ENCODE measurements at places on chromosomes 2 and 18. TPM values are rescaled to one million over a fixed set of nuclear protein-coding genes. Genes with fewer than 3 reads are reported as not detected.

The AKAIN1 gene
- not detected for total RNA-seq

The SERPINB11 gene
- total RNA-seq, result not detected

The MAL gene
- total RNA-seq, result 22.3 TPM

The GNAL gene
- total RNA-seq, result 0.05 TPM

DNA sequence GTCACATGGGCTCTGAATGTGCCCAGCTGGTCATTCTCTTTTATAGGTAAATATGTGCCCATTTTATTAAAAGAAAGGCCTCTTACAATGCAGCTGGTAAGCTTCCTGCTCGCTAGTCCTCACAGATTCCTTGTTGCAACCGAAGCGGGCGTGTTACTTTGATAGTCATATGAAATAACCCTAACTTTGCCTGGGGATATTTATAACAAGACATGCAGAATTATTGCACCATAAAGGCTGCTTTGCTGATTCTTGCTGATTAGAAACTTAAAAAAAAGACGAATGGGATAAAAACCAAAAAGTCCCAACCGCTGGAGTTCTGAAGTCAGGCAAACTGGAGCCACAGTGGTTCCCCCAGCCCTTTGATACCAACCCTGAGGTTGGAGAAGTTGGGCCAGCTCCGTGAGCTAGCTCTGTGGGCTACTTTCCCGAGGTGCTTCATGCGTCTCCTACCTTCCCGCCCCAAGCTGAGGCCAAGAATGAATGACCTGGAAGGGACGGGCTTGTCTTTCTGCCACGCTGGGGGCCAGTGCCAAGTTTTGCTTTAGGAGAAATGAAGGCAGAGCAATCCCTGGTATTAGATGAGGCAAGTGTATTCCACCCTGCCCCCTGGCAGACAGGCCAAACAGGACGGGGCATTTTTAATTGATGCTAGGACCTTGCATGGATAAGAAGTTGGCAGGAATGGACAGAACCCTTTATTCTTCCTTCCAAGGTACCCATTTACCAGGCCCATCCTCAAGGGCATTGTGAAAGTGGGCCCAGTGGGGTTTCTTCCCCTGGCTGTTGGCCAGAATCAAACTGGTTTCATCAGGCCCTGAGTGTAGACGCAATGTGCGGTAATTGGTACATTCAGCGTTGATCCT is 140.4 kb downstream of the KCTD1 start:
- no peak overlapping the region for H3K27ac ChIP-seq
- H3K4me3 ChIP-seq, result no peak overlapping the region
- no peaks in the 10 kb centered on the region for H3K27me3 ChIP-seq
- no peaks in the 10 kb centered on the region for H3K36me3 ChIP-seq
- no peak for DNase-seq
- no peaks in the 10 kb centered on the region for H3K4me1 ChIP-seq

GRCh38 chr18:12879840-12880540 is 4.0 kb downstream of the PTPN2 start:
- peak overlapping the region; percentile 55 for H3K27ac ChIP-seq
- H3K4me1 ChIP-seq, result peaks cover 57% of the 10 kb centered on the region
- no peak for DNase-seq
- H3K27me3 ChIP-seq, result no peaks in the 10 kb centered on the region
- H3K4me3 ChIP-seq, result peak overlapping the region; percentile 54

DNA sequence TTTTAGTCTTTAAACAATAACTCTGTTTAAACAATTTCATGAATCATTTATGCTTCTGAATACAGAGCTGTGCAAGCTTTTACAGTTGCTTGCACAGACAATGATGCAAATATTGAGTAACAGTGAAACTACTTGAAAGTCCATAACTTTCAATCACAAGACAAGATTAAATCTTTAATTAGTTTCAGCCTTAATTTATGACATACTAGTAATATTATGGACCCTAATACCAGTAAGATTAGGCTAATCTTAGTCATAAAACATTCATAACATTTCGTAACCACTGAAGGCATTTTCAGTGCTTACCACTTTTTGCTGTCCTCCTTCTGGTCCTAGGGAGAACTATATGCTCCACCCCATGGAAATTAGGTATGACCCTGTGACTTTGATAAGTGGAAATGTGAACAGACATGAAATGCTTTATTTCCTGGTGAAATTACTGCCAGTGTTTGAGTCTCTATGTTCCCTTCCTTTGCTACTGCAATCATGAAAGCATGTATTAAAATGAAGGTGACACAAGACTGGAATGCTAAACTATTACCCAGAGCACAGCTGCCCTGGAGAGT is 1.8 kb upstream of the COBLL1 start:
- H3K36me3 ChIP-seq, result no peaks in the 10 kb centered on the region
- no peak for DNase-seq
- peaks cover 26% of the 10 kb centered on the region for H3K27me3 ChIP-seq
- no peak overlapping the region for H3K27ac ChIP-seq
- no peak overlapping the region for H3K4me3 ChIP-seq

DNA sequence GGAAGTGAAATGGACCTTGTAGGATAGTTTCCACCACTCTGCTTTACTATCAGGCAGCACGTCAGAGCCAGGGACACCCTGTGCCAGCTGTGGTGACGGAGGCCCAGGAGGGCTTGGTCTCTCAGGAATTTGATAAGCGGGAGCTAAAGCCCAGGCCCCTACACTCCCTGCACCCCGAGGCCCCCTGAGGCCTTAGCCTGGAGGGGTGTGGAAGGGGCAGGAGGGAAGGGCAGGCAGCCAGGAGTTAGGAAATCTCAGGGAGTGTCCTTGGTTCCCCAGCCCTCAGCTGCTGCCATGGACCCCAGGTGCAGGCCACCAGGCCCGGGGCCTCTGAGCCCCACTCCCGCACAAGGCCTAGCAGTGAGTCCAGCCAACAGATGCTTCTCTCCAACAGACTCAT is 38.2 kb downstream of the PDIA6 start:
- no peak for DNase-seq
- no peak overlapping the region for H3K27ac ChIP-seq
- no peak overlapping the region for H3K4me3 ChIP-seq
- H3K27me3 ChIP-seq, result no peaks in the 10 kb centered on the region
- no peaks in the 10 kb centered on the region for H3K36me3 ChIP-seq
- H3K4me1 ChIP-seq, result no peaks in the 10 kb centered on the region

All from activated naive CD4-positive, alpha-beta T cell treated with anti-CD3 and anti-CD28 coated beads for 36 hours (primary cell).